ENCODE measurements at places on chromosomes 12 and 14.

DNA sequence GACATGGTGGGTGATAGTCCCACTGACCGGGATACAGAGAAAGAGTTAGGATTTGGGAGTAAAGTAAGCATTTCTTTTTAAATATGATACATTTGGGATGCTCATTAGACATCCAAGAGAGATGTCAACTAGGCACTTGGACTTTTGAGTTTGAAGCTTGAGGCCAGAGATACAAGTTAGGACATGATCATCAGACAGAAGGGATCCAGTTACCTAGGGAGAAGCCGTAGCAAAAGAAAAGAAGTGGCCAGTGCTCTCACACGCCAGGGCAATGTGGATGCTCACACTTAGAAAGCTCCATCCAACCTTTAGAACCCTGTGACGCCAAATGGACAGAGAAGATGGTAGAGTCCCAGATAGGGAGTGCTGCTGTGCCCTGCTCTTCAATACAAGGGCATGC, 14.0 kb upstream of the STON2 start:
- no peak overlapping the region for H3K27ac ChIP-seq
- no peak overlapping the region for H3K4me3 ChIP-seq
- no peak for DNase-seq
- H3K36me3 ChIP-seq = no peaks in the 10 kb centered on the region
- H3K4me1 ChIP-seq = peaks cover 6% of the 10 kb centered on the region

- H3K4me1 ChIP-seq = peaks cover 3% of the 10 kb centered on the region
- DNase-seq = no peak
- H3K4me3 ChIP-seq = no peak overlapping the region
These were observed 72.1 kb downstream of the PHLDA1 start for GRCh38 chr12:75959506-75959905.

DNA sequence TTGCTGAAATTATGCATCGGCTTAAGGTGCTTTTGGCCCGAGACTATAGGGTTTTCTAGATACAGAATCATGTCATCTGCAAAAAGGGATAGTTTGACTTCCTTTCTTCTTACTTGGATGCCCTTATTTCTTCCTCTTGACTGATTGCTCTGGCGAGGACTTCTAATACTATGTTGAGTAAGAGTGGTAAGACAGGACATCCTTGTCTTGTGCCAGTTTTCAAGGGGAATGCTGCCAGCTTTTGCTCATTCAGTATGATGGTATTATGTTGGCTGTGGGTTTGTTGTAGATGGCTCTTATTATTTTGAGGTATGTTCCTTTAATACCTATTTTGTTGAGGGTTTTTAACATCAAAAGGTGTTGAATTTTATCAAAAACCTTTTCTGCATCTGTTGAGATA, 8.3 kb downstream of the BMAL2 start:
- no peak for DNase-seq
- H3K4me3 ChIP-seq = no peak overlapping the region
- H3K36me3 ChIP-seq = no peaks in the 10 kb centered on the region

DNA sequence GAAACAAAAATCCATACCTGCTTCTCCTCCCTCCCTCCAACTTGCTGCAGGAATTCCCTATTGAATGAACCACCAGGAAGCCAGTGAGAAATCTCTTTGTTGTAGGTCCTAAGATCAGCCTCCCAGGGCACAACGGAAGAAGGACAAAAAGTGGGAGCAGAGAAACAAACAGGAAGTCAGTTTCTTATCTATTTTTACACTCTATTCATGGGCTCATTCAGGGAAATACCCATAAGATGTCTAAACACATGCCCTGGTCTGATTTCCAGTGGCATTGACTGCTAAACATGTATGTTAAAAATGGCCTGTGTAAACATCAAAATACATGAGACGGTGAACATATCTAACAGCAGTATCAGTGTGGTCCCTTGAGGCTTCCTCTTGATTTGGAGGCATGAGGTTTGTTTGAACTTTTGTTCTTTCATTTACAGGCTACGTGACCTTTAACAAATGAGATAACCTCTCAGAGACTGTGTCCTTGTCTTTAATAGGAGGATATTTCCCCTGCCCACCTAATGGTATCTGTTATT, 18.8 kb downstream of the GPR65 start:
- DNase-seq = peak; percentile 57
- H3K4me1 ChIP-seq = peaks cover 29% of the 10 kb centered on the region
- no peaks in the 10 kb centered on the region for H3K27me3 ChIP-seq

GRCh38 chr14:23021434-23021833, 11.5 kb upstream of the C14orf93 start:
- peaks cover 11% of the 10 kb centered on the region for H3K36me3 ChIP-seq
- H3K4me3 ChIP-seq = no peak overlapping the region
- no peak for DNase-seq
- no peak overlapping the region for H3K27ac ChIP-seq
- H3K4me1 ChIP-seq = no peaks in the 10 kb centered on the region

DNA sequence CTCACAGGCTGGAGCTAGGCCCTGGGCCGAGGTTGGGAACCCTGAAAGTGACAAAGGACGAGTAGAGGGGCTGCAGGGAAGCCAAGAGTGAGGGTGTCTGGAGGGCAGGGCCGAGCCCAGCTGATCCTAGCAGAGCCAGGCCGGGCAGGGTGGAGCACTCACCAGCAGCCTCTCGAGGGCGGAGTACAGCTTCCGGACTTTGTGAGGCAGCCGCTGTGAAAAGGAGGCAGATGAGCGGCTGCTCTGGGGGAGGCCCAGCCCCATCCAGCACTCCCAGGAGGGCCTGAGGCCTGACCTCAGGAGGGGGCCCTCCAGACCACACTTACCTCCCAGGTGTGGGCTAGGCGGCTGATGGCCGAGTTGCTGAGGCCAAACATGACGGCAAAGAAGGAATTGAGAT, 14.7 kb upstream of the ENDOU start:
- H3K4me3 ChIP-seq = no peak overlapping the region
- no peak for DNase-seq

- DNase-seq = no peak
- H3K4me1 ChIP-seq = no peaks in the 10 kb centered on the region
- H3K27ac ChIP-seq = no peak overlapping the region
- no peak overlapping the region for H3K4me3 ChIP-seq
- H3K27me3 ChIP-seq = no peaks in the 10 kb centered on the region
- H3K36me3 ChIP-seq = no peaks in the 10 kb centered on the region
These were observed 91.4 kb downstream of the PLEKHA5 start for GRCh38 chr12:19220852-19221466.

DNA sequence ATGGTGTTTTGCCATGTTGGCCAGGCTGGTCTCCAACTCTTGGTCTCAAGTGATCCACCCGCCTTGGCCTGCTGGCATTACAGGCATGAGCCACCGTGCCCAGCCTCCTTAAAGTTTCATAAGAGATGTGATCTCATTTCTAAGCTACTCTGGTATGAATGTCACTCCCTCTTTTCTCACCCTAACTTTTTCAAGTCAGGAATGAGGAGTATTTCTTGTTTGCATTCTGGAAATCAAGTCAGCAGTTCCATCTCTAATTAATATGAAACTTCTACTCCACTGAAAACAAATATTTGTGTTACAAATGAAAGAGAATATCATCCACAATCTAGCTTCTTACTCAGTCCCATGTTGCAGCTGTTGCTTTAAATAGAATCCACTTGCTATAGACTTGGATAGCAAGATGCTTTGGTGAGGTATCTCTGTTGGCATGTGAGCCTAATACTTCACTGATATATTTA, 61.3 kb downstream of the ARF6 start:
- no peak for DNase-seq
- H3K36me3 ChIP-seq = no peaks in the 10 kb centered on the region
- no peak overlapping the region for H3K27ac ChIP-seq
- no peak overlapping the region for H3K4me3 ChIP-seq
- H3K4me1 ChIP-seq = peaks cover 5% of the 10 kb centered on the region

DNA sequence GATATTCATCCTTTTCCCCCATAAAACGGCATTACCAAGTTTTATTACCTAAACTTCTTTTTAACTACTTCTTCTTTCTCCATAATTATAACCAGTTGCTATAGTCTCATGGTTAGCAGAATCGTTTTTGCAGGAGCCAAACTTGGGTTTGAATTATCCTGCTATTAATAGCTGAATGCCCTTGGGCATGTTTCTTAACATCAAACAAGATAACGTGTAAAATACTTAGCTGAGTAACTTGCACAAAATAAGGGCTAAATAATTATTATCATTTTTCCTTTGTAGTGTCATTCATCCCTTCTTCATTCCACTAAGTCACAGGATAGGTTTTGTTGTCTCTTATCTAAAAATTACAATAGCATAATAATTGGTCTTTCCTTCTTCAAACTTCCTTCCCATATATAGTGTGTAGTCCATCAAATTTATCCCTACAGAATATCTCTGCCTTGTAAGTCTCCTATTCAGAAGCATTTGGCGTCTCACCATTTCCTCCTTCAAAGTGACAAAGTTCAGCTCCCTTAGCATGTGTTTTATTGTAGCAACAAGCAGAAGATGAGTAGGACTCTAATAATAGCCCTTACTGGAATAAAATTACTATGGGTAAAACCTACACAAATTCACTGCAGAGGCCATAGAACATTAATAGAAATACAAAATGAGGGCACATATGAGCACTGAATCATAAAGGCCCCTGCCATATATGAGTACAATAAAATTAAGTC, 63.8 kb downstream of the FAR2 start:
- H3K4me3 ChIP-seq = no peak overlapping the region
- no peaks in the 10 kb centered on the region for H3K27me3 ChIP-seq
- no peaks in the 10 kb centered on the region for H3K36me3 ChIP-seq
- no peak for DNase-seq

DNA sequence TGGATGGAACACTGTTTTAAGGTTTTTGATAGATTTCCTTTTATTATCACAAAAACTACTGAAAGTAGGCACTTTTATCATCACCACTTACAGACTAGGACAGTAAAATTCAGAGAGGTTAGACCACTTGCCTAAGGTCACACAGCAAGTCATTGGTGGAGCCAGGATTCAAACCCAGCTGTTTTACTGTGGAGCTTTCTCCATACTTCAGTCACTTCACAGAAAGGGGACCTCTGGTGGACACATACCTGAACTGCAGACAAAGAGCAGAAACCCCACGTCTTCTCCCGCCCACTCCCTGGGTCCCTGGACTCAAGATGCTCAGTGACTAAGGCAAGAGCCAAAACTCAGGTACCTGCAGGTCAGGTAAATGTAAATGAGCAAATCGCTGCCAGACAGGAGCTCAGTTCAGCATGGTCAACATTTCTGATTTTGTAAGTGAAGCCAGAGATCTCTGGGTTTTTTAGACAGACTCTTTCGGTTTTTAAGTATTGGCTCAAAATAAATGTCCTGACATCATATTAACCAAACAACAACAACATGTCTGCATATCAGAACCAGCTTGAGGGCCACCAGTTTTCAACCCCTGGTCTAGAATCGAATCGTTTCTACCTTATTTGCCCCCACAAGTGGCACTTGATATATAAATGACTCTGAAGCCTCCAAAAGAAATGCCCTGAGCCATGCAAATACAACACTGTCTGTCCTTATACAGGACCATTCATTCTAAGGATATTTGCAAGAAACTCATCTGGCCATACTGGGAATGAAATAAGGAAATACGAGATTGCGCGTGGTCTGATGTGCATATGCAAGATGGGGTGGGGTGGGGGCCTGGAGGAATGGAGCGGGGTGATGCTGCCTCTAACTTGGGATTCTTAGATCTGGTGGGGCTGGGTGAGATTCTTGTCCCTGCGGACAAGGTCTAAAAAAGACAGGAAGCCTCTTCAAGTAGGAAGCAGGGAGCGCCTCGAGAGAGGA, 110.9 kb downstream of the KSR2 start:
- no peak overlapping the region for H3K4me3 ChIP-seq
- no peaks in the 10 kb centered on the region for H3K36me3 ChIP-seq
- peak; percentile 63 for DNase-seq
- H3K27me3 ChIP-seq = no peaks in the 10 kb centered on the region
- no peaks in the 10 kb centered on the region for H3K4me1 ChIP-seq

DNA sequence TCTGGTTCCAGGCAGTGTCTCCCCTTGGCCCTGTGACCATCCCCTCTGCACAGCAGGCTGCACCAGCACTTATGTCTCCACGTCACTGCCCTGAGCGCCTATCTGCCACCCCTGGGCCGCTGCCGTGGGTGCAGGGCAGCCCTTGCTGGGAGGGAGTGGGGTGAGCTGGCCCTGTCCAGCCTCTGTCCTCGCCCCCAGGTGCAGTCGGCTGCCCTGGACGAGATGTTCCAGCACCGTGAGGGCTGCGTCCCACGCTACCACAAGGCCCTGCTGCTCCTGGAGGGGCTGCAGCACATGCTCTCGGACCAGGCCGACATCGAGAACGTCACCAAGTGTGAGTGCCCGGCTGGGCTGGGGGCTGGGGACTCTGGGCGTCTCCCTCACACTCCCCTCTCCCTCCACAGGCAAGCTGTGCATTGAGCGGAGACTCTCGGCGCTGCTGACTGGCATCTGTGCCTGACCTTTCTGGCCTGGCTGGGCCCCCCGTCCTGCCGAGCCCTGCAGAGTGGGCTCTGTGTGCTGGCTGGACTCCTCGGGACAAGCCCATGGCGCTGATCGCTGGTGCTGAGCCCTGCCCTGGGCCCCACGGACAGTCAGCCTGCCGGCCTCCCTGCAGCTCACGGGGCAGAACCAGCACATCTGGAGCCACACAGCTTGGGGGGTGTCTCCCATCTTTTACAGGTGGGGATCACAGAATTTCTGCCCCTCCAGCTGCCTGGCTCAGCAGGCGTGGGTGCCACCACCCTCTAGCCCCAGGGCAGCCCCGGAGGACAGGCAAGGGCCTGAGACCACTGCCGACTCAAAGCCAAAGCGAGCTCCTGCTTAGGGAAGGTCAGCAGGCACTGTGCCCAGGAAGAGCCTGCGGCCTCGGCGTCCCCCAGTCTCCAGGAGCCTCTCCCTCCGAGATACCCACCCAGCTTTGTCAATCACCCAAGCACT, 7.9 kb upstream of the PUS1 start:
- H3K36me3 ChIP-seq = peaks cover 8% of the 10 kb centered on the region
- H3K4me3 ChIP-seq = no peak overlapping the region

DNA sequence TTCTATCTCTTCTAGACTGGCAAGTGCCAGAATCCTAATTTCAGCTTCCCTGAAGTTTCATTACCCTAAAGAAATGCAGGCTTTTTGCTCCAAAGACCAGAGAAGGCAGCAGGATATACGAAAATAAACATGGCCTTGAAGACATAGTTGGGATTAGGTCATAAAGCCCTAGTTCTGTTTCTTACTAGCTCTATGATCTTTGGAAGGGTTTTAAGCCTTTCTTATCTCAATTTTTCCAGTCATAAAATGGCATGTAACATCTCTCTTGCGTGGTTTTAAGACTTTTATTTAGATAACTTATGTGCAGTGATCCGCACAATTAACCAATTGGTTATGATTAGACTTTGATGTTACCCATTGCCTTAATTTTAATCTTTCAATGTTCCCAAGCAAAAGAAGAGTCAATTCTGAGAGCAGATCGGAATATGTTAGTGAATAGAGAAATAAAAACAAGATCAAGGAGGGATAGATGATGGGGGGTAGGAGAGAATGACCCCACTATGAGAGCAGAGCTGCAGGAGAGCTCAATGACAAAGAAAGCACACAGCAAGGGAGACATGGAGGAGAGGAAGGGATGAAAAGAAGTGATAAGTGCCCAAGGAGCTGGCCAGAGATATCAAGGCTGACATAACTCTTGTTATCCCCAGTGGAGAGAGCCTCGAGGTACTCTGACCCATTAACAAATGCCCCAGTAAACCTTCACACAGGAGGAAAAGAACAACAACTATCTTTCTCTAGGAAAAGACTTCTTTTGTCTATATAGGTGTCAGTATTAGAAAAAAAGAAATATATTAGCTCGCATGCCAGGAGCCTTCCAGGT, 53.0 kb upstream of the ANP32D start:
- H3K4me1 ChIP-seq = no peaks in the 10 kb centered on the region
- H3K27me3 ChIP-seq = no peaks in the 10 kb centered on the region
- H3K27ac ChIP-seq = no peak overlapping the region
- no peak for DNase-seq
- H3K4me3 ChIP-seq = no peak overlapping the region
